ENCODE measurements at places on chromosomes 2 and 18. TPM values are rescaled to one million over a fixed set of nuclear protein-coding genes. Genes with fewer than 3 reads are reported as not detected.

Gene WDR12
- 12.4 TPM for total RNA-seq

Gene RELCH
- 31.9 TPM for total RNA-seq

DNA sequence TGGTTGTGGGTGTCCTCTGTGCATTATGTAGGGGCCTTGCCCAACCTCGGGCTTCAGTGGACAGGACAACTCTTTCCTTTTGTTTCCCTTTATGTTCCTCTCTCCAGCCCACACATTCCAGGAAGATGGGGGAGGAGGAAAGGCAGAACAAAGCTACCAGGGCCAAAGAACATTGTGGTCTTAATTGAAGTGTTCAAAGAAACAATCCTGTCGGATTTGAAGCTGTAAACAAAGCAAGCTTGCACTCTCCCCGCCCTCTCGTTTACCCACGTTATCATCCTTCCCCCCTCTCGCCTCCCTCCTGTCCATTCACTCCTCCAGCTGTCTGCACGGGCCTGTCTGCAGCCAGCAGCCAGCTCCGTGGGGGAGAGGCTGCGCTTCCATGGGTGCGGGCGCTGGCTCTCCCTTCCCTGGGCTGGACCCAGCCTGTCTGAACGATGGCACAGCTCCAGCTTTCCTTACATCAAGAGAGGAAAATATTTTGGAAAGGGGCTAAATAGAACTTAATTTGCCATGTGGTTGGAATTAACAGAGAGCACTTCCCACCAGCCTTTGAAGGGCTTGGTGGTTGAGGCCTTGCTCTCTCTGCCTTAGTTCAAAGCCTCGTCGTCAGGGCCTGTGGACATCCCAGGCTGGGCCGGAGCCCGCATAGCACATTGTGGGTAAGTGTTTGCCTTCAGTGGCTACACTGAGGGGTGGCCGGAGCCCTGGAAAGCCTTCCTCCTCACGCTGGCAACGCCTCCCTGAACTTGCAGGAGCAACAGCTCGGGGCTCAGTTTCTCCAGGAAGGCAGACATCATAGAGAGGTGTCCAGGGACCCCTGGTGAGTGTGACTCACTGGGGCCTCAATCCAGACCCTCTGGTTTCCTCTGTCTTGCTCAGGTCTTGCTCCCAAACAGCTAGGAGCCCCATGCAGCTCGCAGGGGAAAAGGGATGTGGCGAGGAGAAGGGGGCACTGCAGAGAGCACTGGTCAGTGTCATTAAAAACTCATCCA lies 60.6 kb upstream of the HS6ST1 start:
- no peaks in the 10 kb centered on the region for H3K27me3 ChIP-seq
- DNase-seq: no peak
- H3K4me3 ChIP-seq: no peak overlapping the region
- H3K36me3 ChIP-seq: no peaks in the 10 kb centered on the region

DNA sequence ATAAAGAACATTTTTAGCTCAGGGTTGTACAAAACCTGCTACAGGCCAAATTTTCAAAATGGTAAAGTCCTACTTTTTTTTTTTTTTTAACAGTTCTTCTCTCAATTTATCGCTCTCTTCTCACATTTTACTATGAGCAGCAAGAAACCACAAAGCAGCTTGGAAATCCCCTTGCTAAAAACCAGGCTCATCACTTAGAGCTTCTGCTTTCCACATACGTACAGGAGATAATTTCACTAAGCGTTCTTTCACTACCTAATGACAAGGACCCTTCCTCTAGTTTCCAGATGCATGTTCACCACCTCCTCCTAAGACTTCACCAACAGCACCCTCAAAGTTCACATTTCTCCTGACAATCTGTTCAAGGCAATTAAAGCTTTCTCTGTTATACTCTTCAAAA lies 294.9 kb upstream of the CYRIA start:
- H3K27me3 ChIP-seq: no peaks in the 10 kb centered on the region
- H3K4me1 ChIP-seq: no peaks in the 10 kb centered on the region
- H3K4me3 ChIP-seq: no peak overlapping the region
- DNase-seq: no peak
- no peak overlapping the region for H3K27ac ChIP-seq
- no peaks in the 10 kb centered on the region for H3K36me3 ChIP-seq

DNA sequence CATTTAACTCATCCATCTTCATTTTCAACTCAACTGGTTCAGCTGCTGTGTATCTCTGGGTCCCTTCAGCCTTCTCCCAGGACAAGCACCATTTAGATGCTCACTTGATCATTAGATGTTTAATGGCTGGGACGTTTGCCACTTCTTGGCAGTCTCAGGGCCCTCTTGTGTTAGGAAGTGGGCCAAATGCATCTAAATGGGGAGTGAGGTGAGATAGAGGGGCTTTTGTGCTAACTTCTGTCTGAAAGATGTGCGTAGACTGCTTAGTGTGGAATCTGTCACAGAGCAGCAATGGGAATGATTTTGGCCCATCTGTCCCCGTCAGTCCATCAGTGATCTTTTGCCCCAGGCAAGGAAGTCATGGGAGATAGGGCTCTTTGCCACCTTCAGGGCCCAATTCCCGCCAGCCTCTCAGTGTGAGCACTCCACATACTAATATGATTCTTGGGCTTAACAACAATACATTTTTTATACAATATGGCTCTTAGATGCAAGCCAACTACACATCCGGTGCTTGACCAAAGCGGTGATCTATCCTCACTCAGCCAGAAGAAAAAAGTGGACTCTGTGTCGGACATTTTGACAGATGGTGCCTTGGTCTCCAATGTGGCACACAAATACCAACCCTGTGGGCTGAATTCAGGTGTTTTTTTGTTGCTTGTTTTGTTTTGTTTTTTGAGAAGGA lies 95.7 kb upstream of the EPC2 start:
- no peaks in the 10 kb centered on the region for H3K36me3 ChIP-seq
- H3K4me1 ChIP-seq: no peaks in the 10 kb centered on the region
- H3K27ac ChIP-seq: no peak overlapping the region
- DNase-seq: no peak

DNA sequence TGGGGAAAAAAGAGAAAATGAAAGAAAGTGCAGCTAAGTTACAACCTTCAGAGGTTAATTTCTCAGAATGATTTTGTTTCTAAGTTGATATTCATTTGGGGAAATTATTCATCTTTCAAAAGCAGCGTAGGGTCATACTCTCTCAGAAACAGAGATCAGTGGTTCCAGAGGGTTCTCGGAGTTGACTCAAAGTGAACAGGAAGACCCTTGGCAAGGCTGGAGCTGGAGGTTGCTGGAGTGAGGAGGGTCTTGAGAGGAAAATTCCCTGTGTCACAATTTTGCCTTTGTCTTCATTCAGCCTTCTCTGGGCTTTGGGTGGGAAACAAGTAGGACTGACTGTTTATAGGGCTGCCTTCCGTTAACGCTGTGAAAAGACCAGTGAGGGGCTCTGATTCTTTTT lies 168.2 kb downstream of the ICOS start:
- H3K27me3 ChIP-seq: no peaks in the 10 kb centered on the region
- no peak overlapping the region for H3K27ac ChIP-seq
- no peaks in the 10 kb centered on the region for H3K36me3 ChIP-seq
- DNase-seq: no peak

DNA sequence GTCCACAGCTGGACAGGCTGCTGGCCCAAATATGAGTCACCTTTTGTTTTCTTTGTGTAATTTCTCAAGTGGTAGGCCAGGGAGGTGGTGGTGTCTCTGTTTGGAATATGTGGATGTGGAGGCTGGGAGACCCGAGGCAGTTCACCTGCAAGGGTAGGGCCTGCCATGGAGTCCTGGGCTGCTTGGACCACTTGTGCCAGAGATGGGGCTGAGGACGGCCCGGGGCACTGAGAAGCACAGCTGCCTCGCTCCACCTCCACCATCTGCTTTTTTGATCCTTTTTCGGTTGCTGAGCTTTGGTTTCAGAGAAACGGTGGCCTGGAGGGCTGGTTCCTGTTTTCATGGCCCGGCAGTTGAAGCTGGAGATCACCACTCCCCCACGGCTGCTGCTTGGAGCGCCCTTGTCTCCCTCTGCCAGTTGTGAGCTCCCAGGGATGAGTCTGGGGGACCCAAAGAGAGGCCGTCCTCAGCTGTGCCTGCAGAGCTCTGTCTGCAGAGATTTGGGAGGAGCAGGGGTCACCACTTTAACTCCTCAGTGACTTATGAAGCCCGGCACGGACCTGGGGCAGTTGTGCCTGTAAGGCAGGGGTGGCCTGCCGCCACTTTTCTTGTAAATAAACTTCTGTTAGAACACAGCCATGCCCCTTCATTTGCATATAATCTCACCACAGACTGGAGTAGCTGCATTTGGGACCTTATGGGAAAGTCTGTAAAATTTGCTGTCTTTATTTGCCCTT lies 67.6 kb upstream of the MCFD2 start:
- peaks cover 24% of the 10 kb centered on the region for H3K36me3 ChIP-seq
- peak overlapping the region; percentile 91 for H3K27ac ChIP-seq
- no peaks in the 10 kb centered on the region for H3K27me3 ChIP-seq
- H3K4me1 ChIP-seq: peaks cover 82% of the 10 kb centered on the region

GRCh38 chr18:79026491-79026890 lies 42.7 kb upstream of the ATP9B start:
- no peak overlapping the region for H3K4me3 ChIP-seq
- H3K36me3 ChIP-seq: no peaks in the 10 kb centered on the region
- no peak overlapping the region for H3K27ac ChIP-seq
- H3K27me3 ChIP-seq: no peaks in the 10 kb centered on the region
- no peaks in the 10 kb centered on the region for H3K4me1 ChIP-seq
- DNase-seq: no peak

DNA sequence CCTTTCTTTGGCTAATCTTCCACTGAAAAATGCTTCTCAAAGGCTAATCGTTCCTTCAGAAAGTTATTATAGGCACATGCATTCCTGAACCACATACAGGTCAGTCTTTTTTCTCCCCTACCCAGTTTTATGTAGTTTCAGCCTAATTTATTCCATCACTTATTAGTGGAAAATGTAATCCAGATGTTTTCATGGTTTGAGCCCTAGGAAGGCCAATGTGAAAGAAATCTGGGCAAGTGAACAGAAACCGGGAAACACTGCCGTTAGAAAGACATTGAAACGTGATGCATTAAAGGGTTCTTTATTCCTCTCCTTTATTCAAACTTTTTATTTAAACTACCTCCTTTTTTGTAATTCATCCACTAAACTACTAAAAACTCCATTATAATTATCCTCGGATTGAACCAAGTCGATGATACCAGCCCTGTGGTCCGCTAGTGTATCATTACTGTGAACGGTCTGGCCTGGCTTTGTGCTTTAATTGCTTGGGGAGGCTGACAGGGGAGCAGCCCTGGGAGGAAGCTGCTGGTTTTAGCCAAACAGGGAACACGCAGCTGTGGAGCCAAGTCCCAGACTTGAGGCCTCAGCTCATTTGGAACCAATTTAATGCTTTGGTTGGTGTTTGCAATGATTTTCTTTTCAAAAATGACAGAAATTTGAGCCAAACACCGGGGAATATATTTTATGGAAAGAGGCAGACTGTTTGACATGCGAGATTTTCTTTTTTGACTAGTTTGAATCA lies 149.2 kb downstream of the ARHGAP28 start:
- no peak overlapping the region for H3K27ac ChIP-seq
- H3K4me1 ChIP-seq: no peaks in the 10 kb centered on the region
- no peak for DNase-seq
- H3K27me3 ChIP-seq: no peaks in the 10 kb centered on the region

GRCh38 chr2:110702514-110703380 lies 24.9 kb upstream of the BUB1 start:
- H3K4me3 ChIP-seq: no peak overlapping the region
- H3K4me1 ChIP-seq: no peaks in the 10 kb centered on the region
- no peak overlapping the region for H3K27ac ChIP-seq
- DNase-seq: no peak

DNA sequence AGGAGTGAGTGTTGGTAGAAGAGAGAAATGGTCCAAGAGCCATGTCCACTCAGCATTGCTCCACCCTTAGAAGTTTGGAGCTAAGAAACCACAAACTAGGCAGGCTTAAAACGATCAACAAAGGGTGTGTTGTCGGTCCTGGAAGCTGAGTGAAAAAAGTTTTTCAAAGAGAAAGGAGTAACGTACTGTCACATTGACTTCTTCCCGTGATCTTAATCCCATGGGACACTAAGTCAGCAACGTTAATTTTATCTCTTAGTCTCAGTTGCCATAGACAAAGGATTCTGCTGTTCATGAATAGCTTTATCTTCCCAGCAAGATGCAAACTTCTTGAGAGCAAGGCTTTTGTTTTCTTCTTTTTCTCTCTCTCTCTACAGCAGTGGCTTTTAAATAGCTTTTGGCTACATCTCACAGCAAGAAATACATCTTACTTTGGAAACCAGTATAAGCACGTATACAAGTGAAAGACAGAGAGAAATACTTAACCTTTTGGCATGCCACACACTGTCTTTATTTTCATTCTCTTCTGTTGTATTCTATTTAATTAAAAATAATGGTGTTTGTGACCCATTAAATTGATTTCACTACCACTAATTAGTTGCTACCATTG lies 377.4 kb downstream of the TGIF1 start:
- H3K4me1 ChIP-seq: no peaks in the 10 kb centered on the region
- DNase-seq: no peak
- no peak overlapping the region for H3K4me3 ChIP-seq
- no peak overlapping the region for H3K27ac ChIP-seq
- no peaks in the 10 kb centered on the region for H3K36me3 ChIP-seq
- H3K27me3 ChIP-seq: no peaks in the 10 kb centered on the region

DNA sequence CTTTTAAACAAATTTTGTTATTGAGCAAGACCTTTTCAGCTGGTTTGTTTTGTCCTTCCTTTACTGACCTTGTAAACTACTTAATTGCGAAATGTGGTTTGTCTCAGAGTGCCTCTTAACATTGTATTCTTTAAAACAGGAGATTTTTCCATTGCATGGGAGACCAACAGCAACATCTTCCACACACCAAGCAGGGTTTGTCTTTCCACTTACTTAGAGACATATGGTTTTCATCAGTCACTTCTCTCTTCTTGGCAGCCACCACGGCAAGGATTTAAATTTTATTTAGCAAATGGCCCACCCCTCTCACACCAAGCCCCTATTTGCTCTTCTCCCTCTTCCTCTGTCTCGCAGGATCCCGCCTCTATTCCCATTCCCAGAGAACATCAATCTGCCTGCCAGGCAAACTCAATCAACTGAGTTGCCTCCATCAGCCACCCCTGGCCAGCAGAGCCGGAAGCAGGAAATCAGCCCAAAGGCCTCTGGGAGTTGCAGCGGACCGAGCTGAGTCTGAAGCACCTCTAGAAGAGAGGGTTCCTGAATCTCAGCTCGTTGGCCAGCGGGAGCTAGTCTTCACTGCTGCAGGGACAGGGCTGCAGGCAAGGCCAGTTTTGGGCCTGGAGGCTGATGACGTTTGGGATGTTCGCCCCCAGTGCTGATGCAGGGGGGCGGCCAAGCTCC lies 11.3 kb upstream of the CIB4 start:
- no peaks in the 10 kb centered on the region for H3K36me3 ChIP-seq
- no peaks in the 10 kb centered on the region for H3K27me3 ChIP-seq
- no peak overlapping the region for H3K4me3 ChIP-seq
- DNase-seq: peak; percentile 36
- H3K4me1 ChIP-seq: peaks cover 34% of the 10 kb centered on the region

All from adrenal gland (tissue), 19 donors.